ENCODE measurements at places on chromosomes 2 and 18.

GRCh38 chr18:54873884-54874255, 45.6 kb downstream of the RAB27B start:
- DNase-seq, result no peak

DNA sequence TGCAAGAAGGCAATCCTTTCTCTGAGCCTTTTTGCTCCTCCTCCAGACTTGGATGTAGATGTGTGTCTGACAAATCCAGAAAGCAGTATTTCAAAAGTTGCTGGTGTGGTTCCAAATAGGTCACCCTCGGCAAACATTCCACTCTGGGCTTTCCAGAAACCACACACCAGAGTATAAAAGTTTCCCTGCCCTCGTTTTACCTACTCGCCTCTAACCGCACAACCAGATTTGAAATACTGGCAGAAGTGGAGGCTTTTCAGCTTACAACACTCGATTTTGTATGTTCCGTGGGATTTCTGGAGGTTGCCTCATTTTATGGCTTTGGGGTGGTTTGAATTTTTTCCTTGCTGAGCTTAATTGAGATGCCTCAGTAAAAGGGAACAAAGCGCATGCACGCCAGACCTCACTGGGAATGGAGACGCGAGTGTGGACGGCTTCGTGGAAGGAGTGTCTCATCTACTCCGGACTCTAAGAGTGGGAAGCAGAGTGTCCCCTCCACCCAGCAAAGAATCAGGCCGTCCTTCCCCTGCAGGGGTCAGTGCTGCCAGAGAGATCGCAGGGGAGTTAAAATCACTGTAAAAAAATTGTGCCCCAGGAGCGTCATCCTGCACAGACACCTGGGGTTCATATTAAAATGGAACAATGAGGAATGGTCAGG, 44.0 kb upstream of the RPL31 start:
- peak; percentile 99 for DNase-seq

DNA sequence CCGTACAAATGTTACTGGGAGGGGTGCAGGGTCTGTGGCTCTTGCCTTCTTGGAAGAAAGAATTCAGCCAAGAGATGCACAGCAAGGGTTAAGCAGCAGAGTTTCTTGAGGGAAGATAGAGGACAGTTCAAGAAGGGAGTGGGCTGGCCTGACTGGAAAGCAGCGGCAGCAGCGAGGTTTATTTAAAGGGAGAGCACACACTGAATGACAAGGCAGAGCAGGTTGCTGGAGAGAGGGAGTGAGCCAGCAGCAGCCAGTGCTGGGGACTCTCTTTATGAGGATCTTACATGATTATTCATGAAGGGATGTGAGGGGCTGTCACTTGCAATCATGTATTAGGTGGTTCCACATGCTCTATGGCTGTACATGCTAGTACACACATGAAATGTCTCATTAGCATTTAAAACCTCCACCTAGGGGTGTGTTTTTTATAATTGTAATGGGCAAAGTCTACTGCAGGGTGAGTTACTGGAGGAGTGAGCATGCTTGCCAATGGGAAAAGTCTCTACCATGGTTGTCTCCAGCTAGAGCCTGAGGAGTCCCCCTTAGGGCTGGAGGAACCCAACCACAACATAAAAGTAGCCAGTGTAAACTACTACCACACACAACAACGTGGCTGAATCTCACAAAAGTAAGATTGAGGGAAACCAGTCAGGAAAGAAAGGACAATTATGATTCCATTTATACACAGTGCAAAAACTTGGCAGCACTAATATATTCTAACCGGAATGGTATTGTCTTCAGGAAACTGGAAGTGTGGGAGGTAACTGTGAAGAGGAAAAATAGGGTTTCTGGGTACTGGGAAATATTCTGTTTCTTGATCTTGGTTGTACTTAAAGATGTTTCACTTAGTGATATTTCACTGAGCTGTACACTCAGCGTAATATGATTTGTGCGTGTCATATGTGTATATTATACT, 87.6 kb upstream of the FAM110C start:
- no peak for DNase-seq

DNA sequence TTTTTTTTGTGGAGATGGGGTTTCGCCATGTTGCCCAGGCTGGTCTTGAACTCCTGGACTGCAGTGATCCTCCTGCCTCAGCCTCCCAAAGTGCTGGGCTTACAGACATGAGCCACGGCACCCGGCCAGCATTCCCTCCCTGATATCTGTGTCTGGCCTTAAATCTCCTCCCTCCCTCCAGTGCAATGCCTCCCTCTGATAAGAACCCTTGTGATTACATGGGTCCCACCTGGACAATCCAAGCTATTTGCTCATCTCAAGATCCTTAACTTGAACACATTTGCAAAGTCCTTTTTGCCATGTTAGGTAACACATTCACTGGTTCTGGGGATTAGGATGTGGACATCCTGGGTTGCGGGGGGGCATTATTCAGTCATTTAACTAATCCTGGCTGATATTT, 40.5 kb upstream of the CREB1 start:
- no peak for DNase-seq

- DNase-seq, result no peak
These were observed 384.7 kb downstream of the PTH2R start for GRCh38 chr2:208791257-208791656.

DNA sequence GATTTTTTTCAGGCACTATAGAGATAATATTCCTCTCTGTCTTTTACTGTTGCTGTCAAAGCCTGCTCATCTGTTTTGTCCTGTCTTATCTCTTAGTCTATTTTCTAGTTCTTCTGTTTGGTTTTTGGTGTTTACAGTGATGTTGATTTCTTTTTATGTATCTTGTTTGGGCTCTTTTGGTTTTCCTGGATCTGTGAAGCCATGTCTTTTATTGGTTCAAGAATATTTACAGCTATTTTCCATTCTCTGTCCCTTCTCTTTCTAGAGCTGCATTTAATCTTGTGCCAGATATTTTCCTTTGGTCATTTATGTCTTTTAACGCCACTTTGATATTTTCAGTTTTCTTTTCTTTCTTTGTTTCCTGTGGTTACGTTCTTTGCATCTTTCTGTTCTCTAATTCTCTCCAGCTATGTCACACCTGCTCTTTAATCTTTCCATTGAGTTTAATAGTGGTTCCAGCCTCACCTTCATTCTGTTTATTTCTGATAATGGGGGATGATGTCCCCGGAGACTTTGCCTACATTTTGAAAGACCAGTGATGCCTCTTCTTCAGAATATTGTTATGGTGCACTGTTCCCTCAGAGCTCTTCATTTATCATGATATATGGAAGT, 32.0 kb downstream of the SMCHD1 start:
- DNase-seq, result no peak

- DNase-seq, result peak; percentile 34
These were observed 179.7 kb upstream of the SH3BP4 start for GRCh38 chr2:234771980-234772732.

DNA sequence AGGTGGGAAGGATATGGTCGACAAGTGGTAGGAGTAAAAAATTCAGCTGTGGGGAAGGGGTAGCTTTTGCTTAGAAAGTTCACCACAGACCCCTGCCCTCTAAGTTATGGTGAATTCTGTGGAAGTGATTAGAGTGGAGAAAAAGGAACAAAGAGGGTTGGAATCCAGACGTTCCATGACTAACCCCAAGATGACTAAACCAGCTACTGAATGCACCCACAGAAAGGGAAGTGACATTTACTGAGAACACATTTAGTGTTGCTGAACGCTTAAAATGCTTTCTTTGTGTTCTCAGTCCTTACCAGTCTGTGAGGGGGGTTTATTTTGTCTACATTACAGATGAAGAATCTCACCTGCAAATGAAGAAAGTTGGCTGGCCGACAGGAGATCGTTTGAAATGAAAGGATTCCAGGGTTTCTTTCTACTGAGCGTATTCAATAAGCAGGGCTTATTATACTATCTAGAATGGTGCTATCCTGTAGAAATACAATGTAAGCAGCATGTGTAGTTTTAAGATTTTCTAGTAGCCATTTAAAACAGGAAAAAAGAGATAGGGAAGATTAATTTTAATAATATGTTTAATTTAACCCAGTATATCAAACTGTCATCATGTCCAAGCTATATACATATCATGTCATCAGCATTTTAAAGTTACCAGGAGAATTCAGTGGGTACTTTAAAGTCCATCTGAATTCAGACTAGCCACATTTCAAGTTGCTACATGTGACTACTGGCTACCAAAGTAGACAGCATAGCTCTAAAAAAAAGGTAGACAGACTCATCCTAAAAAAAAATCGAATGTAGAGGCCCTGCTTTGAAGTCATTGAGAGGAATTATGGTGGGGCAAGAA, 60.1 kb downstream of the LIMS1 start:
- no peak for DNase-seq

GRCh38 chr18:58780045-58780444, 84.6 kb upstream of the ZNF532 start:
- no peak for DNase-seq

Measured in GM04504 (cell line).